Activated CD4-positive, CD25-positive, alpha-beta regulatory T cell treated with anti-CD3 and anti-CD28 coated beads, Interleukin-2, amount 50 U/mL, for 24 hours (primary cell): ENCODE measurements at places on chromosomes 5 and 9.

DNA sequence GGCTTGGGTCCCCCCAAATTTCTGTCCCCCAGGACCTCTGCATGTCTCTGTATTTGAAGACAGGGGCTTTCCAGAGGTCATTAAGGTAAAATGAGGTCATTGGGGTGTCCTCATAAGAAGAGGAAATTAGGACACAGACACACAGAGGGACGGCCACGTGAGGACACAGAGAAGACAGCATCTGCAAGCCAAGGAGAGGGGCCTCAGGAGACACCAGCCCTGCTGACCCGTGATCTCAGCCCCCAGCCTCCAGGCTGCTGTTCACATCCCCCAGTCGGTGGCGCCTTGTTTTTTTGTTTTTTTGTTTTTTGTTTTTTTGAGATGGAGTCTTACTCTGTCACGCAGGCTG, 1.2 kb upstream of the CCDC183 start:
- ATAC-seq = no peak

GRCh38 chr5:1292139-1292538, 2.7 kb downstream of the TERT start:
- ATAC-seq = no peak

DNA sequence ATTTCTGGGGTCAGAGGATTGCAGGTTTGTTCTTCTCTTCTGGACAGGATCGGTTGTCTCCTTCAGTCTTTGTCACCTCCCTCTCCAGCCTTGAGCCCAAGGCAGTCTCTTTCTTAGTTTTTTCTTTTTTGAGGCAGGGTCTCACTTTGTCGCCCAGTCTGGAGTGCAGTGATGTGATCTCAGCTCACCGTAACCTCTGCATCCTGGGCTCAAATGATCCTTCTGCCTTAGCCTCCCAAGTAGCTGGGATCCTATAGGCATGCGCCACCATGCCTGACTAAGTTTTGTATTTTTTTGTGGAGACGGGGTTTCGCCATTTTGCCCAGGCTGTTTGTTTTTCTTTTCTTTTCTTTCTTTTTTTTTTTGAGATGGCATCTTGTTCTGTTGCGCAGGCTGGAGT, 6.1 kb downstream of the PRRC2B start:
- ATAC-seq = no peak

DNA sequence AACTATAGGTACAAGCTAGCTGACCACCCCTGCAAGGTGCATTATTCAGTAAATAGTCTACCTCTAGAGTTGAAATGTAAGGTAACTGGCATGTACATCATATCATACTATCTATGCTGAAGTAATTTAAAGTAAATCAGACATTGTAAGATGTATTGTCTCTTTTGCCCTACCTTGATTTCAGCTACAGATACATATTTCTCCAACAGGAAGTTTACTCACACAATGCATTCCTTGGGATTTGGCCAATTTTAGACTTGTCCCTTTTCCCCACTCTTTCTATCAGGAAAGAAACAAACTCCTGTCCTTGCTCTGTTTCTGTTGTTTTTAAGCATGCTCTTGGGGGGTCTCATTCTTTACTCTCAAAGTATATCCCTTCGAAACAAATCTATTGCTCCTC, 58.5 kb upstream of the TSLP start:
- ATAC-seq = no peak
